ENCODE measurements at places on chromosomes 16 and 17.

DNA sequence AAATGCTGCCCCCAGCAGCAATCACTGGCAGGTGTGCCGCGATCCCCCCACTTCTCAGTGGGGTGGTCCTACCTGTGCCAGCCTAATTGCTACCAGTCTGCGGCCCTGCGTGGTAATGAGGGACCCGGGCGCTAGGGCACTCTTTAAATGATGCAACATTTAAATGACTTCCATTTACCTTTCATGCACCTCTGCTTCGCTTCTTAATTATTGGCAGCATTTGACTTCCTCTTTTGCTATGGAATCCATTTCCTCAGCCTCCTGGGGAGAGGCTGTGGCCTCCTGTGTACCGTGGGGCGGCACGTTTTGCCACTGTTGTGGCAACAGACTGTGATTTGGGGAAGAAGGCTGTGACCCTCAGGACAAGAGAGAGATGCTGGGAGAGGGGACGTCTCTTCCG, 86.1 kb downstream of the RPA1 start:
- no peak for DNase-seq

GRCh38 chr17:77869665-77870132, 88.8 kb upstream of the TNRC6C start:
- no peak for DNase-seq

DNA sequence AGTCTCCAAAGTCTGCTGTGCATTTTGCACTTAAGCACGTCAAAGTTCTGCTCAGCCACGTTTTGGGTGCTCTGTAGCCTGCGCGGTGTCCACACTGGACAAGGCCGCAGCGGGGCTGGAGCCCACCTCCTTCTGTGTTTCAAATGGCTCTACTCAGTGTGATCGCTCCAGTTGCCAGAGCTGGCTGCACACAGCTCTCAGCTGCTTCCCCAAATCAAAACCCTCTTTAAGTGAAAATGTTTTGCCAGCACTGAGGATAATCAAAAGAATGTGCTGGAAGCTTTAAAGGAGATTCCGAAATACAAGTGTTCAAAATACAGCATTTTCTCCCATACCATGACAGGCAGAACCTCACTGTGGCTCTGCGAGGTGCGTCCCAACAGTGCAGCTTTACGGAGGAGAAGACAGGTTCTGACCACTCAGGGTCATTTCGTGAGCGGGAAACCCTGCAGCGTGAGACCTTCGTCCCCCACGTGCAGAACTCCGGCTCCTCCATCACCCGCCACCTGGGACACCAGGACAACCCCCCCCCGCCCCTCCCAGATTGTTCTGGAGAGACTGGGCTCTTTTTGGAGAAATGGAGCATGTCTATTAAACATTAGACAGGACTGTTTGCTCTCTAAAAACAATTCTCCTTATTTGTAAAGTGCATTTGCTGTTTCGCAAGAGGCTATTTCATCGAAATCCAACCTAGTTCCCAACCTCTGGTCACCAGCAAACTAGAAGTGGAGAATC, 16.6 kb downstream of the TBC1D16 start:
- DNase-seq: no peak

DNA sequence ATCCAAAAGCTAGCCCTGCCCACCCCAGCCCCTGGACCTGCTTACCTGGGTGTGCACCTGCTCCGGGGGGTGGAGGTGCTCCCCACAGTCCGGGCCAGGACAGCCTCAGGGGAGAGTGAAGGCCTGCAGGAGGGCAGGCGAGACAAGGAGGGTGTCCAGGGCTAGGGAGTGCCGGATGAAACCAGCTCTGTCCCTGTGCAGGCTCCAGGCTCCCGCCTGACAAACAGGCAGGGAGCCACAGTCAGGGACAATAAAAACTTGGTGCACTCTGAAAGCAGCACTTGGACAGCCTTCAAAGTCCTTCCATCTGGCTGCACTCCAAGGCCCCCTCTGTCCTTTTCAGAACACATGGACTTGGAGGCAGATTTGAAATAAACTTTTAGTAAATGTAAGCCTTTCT, 3.9 kb downstream of the PAQR4 start:
- no peak for DNase-seq

DNA sequence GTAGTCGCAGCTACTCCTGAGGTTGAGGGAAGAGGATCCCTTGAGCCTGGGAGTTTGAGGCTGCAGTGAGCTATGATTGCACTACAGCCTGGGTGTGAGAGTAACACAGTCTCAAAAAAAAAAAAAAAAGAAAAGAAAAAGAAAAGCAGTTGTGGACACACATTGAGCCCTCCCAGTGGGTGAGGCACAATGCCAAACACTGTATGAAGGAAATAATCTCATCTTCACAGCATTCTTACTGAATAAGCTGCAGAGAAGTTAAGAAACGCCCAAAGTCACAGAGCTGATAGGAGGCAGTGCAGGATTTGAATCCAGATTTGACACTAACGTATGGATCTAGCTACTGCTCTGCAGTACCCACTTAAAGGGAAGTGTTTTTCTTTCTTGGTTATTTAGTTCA, 5.9 kb upstream of the LYZL6 start:
- no peak for DNase-seq

DNA sequence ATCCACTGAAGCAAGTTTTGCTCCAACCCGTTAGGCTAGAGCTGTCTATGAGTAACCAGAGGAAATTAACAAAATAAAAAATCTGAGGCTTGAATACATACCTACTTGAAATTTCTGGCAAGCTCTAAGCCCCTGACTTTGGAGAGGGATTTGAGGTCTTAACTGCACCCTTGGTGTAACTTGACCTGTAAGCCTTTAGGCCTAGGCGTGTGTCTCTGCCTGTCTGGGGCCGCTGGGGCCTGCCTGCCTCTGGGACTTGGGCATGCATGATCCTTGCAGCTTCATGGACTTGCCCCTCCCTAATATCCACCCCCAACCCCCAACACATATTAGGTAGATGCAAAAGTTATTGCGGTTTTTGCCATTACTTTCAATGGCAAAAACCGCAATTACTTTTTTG, 3.7 kb upstream of the CDC42EP4 start:
- no peak for DNase-seq

GRCh38 chr16:87570938-87571867, 31.1 kb upstream of the JPH3 start:
- no peak for DNase-seq

- no peak for DNase-seq
Observed at GRCh38 chr17:22411185-22411784, 719.0 kb downstream of the KCNJ18 start.

GRCh38 chr17:45363498-45363897, 46.7 kb upstream of the MAP3K14 start:
- no peak for DNase-seq

- peak; percentile 60 for DNase-seq
Observed at GRCh38 chr16:27426423-27427408, 24.7 kb downstream of the IL21R start.

- DNase-seq: no peak
Observed at GRCh38 chr16:85978291-85978775, 79.4 kb downstream of the IRF8 start.

- no peak for DNase-seq
Observed at GRCh38 chr16:60731329-60732050, 1304.7 kb downstream of the CDH8 start.

DNA sequence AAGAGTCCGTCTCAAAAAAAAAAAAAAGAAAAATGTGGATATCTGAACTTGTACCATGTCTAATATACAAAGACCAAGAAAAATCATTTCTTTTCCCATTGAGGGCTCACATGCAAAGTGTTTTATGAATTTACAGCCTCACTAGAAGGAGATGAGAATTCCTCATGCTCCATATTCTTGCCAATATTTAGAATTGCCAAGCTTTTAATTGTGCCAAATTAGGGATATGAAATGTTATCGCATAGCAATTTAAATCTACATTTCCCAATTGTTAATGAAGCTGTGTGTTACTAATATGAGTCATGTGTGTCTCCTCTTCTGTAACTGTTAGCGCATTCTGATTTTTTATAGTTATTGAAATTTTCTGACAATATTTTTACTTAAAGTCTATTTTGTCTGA, 63.0 kb upstream of the CRYM start:
- no peak for DNase-seq
